ENCODE measurements at places on chromosomes 5 and 9.

DNA sequence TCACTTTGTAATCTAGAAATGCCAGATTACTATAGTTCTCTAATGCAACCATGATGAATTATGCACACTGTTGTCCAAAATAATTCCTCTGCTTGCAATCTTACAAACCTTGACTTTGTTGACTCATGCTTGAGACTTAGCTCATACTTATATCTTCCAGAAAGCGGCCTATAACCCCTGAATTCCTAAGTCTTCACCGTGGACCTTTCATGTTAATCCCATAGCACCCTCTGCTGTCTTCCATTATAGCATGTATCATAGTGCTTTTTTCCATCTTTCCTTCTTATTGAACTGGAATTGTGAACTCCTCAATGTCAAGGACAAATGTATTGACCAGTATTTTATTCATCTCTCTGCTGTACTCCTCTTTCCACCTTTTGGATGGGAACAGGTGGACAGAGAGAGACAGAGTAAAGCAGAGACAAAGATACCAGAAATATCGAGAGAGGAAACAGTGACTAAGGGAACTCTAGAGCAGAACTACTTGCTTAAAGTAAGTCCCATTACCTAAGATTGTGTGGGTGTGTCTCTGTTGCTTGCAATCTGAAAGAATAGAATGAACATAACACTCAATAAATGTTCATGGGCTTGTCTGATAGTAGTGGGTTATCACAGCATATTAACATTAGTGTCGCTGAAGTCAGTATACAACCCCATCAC lies 110.0 kb downstream of the LURAP1L start:
- no peak for DNase-seq

- DNase-seq = peak; percentile 80
Measured at GRCh38 chr9:130682421-130683121, 11.0 kb upstream of the EXOSC2 start.

- DNase-seq = no peak
Measured at GRCh38 chr5:16886366-16886736, 49.7 kb downstream of the MYO10 start.

GRCh38 chr5:180521101-180521500 lies 26.9 kb downstream of the CNOT6 start:
- no peak for DNase-seq

DNA sequence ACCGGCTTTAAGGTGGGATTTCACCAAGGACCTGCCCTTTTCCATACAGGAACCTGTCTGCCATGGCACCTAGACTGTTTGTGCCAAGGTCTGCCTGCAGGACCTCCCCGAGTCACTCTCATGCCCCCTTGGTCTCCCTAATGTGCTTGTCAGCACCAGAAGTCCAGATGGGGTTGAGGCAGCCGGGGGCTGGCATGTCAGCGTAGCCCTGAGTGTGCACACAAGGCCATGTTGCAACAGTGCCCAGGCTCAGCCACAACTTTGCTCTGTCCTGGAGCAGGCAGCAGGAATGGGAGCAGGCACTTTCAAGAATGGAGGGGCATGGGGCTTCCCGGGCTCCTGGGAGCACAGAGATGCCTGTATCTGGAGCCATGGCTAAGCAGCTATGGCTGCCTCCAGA lies 621.5 kb downstream of the CDH9 start:
- DNase-seq = no peak

All from hematopoietic multipotent progenitor cell treated with erythropoietin and hydrocortisone succinate and interleukin-3 and kit ligand, for 6 days (in vitro differentiated cells).